Frontal cortex (tissue), 4 donors: ENCODE measurements at places on chromosomes 3 and 15. TPM values are rescaled to one million over a fixed set of nuclear protein-coding genes. Genes with fewer than 3 reads are reported as not detected.

Gene ZFAND6
- total RNA-seq, result 151 TPM

Gene FYCO1
- 1.2 TPM for total RNA-seq

Gene CHST13
- under 0.01 TPM for total RNA-seq

Gene CSTA
- not detected for total RNA-seq

Gene ZNF501
- 25.7 TPM for total RNA-seq

Gene CHDH
- total RNA-seq, result 1.2 TPM
